ENCODE measurements at places on chromosomes 11 and 22. TPM values are rescaled to one million over a fixed set of nuclear protein-coding genes. Genes with fewer than 3 reads are reported as not detected.

OR4D6 gene
- total RNA-seq = not detected

RFPL1 gene
- total RNA-seq = not detected

TESMIN gene
- total RNA-seq = 8.3 TPM

MUC6 gene
- not detected for total RNA-seq

TEX12 gene
- not detected for total RNA-seq

KDM4E gene
- total RNA-seq = not detected

DNA sequence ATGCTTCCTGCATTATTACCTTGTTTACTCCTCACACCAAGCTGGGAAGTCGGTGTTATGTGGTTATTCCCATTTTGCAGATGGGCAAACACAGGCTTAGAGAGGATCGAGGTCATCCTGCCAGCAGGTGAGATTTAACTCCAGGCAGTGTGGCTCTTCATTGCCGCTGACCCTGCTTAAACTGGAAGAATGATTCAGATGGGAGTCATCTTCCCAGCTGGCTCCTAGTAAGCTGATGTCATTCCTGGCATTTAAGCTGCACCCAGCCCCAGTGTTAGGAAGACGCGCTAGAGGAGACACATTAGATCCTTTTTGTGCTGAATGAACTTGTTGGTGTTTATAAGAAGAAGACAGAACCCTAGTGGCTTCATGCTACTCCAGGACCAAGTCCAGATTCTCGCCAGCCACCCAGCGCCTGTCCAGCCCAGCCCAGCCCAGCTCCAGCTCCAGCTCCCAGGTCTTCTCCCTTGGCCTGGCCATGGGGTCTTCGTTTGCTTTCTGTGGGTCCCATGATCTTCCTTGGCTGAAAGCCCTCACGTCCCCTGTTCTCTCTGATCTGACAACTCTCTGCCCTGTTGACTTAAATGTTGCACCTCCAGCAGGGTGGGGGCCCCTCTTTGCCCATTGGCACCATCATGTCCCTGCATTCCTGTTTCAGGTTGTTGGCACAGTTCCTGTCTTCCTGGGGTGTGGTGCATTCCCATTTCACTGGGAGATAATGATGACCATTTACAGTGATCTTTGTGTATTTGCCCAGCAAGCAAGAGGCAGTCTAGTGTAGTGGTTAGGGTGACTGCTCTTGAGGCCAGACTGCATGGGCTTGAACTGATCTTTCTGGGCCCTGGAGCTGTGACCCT is 13.6 kb downstream of the PARVB start:
- DNase-seq = peak; percentile 90

DNA sequence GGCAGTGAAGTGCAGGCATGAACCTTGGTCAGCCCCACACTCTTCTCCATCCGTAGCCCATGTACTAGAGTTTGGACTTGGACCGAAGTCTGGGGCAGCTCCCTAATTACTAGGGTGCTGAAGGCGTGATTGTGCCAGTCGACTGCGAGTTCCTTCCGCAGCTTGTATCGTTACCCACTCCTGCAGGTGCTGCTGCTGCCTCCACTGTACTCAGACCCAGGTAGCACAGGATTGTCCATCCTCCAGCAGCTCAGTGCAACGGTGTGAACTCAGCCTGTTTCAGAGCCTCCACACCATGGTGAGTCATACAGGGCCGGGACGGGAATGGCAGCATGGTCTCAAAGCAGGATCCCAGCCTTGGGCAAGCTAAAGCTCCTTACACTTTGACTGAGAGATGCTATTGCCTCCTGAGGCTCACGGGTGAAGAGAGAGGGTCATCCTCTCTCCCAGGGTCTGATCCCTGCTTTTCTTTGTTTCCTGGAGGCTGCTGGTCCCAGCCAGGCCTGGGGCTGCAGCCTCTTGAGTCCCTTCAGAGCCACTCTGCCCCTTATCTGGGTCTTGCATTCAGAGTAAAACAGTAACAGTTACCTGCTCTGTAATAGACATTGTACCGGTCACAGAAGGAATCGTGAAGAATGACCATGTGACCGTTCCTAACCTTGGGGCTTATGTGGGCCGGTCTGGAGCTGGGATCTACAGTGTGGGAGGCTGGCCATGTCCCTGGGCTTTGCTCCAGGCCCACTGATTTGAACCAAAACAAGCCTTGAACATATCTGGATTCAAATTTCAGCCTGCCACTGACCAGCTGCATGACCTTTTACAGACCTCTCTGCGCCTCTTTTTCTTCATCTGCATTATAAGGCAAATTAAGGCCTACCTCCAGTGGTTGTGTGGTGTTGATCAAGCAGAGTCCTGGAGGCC is 1.7 kb downstream of the TKFC start:
- no peak for DNase-seq

- DNase-seq = no peak
Observed at GRCh38 chr11:67419325-67420049, 4.0 kb downstream of the CARNS1 start.

GRCh38 chr11:64296236-64296635 is 3.9 kb upstream of the CATSPERZ start:
- no peak for DNase-seq

DNA sequence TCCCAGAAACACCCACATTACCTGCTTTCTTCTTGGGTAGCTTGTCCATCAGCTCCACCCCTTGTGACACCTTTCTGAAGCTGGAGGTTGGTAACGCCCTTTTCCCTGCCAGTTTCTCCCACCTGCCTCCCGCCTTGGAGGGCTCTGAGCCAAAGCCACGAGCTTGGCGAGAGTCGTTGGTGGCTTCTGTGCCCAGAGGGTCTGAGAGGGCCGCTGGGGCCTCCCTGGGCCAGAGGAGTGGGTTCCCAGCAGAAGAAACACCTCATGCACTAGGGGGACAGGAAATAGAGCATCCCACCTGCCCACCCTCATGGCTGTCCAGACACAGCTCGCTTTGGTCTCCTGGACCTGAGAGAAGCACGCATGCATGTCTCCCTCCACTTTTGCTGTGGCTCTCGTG is 37.9 kb downstream of the B3GAT1 start:
- no peak for DNase-seq

DNA sequence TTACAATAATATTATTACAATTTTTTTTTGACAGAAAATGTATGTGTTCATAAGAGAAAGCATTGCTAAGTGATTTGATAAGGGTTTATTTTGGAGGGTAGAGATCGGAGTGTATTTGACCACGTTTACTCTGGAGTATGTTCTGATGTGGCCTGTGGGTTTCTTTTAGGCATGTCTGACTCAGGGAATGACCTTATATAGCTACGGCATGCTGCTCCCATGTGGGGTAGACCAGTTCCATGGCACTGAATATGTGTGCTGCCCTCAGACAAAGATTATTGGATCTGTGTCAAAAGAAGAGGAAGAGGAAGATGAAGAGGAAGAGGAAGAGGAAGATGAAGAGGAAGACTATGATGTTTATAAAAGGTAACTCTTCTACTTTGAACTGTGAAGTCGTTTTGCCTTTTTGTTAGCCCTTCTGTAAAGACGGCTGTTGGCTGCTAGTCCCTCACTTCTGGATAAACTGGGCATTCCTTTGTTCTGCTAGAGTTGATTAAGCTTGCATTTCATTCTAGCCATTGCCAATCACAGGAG is 38.1 kb upstream of the ST14 start:
- no peak for DNase-seq

GRCh38 chr11:104582431-104582830 is 315.8 kb downstream of the CASP12 start:
- DNase-seq = no peak
